ENCODE measurements at places on chromosomes 1 and 21. TPM values are rescaled to one million over a fixed set of nuclear protein-coding genes. Genes with fewer than 3 reads are reported as not detected.

DNA sequence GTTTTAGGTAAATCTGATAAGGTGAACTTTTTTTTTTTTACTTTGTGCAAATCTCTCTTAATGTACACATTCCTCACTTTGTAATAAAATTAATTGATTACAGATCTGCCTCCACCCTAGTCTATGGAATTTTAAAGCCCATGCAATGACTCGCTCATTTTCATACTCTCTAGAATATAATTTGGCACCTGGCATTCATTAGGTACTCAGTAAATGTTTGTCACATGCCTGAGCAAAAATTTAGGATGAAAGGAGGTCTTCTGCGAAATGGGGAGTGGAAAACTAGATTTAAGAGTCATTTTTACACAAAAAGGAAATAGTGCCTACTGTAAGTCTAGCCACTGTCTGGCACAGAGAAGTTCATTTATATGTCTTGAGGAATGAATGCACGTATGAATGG is 350.1 kb downstream of the DPYD start:
- no peak for DNase-seq

DNA sequence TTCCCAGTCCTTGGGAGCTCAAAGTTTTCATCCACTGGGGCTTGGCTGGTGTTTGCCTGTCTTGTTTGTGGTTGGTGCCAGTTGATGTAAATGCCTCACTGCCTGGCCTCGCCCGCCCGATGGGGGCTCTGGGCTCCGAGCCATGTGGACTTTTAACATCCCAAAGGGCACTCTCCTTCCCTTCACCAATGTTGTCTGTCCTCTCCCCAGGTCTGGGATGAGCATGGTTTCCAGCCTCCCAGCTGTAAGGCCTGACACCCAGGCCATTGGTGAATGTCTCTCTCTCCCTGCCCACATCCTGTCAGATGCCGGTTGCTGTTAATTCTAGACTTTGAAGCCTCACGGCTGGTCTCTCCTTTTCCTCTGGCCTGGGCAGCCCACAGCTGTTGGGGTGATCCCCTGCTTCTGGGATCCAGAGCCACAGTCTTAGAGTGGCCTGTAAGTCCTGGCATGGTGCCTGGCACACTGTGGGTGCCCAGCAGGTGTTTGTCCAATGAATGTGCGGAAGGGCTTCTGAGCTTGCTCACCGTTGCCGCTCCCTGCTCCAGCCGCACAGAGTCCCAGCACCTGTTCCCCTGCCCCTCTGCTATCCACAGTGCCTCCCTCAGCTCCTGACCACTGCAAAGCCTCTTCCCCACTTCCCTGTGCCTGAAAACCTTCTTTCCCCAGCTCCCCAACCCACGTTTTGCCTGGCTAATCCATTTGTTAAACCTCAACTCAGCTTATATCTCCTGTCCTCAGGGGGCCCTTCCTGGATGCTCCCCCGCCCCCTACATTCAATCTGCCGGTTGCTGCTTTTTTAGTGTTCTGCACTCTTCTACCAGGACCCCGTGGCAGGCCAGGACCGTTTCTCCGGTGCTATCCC is 3.3 kb upstream of the C1orf174 start:
- no peak for DNase-seq

DNA sequence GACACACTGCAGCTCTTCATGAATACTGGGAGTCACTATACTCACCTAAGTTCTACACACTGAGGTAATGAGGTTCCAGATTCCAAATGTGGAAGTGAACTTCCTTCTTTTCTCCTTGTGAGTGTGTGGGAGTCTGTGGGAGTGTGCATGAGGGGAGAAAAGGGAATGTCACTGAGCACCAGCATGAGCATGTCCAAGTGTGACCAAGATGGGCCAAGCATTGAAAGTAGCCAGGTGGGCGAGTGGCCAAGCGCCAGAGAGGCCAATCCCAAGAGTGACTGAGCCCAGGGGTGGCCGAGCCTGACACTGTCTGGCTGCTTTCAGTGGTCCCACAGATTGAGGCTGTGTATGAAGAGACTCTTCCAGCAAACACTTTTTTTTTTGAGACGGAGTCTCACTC is 132.3 kb downstream of the HLCS start:
- no peak for DNase-seq

- DNase-seq: no peak
Observed at GRCh38 chr1:216884614-216885229, 161.5 kb upstream of the ESRRG start.

- DNase-seq: no peak
Observed at GRCh38 chr1:47252795-47253194, 20.8 kb upstream of the TAL1 start.

- DNase-seq: no peak
Observed at GRCh38 chr1:53693773-53694717, 44.9 kb downstream of the GLIS1 start.

DNA sequence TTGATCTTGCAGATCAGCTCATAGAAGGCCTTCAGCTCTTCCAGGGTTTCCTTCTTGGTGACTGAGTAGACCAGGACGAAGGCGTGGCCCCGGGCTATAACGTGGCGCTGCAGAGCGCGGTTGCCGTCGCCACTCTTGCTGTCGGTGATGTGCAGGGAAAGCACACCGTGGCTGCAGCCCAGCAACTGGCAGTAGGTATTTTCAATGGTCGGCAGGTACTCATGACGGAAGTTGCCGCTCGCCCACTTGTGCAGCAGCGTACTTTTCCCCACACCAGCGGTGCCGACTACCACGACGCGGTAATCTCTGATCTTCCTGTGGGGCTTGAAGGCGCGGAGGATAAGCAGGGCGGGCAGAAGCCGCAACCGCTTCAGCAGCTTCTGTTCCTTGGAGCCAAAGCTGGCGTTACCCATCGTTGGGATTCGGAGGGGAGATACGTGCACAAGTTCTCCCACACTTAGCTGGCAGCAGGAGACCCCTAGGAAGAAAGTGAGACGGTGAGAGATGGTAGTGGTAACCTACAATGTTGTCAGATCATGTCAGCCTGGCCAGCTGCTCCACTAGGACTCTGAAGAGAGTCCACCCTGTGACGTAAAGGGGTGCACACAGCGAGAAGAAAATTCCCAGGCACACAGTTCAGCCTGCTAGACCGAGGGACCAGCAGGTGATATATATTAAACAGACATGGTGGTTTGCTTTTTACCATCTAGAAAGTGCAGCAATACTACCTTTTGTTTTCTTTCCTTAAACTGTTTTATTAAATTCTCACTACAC is 3.4 kb downstream of the DIRAS3 start:
- no peak for DNase-seq

Gene LRRC3
- polyA plus RNA-seq: 0.14 TPM

Data from AG04450 (cell line).